ENCODE measurements at places on chromosomes 16 and 17. TPM values are rescaled to one million over a fixed set of nuclear protein-coding genes. Genes with fewer than 3 reads are reported as not detected.

DNA sequence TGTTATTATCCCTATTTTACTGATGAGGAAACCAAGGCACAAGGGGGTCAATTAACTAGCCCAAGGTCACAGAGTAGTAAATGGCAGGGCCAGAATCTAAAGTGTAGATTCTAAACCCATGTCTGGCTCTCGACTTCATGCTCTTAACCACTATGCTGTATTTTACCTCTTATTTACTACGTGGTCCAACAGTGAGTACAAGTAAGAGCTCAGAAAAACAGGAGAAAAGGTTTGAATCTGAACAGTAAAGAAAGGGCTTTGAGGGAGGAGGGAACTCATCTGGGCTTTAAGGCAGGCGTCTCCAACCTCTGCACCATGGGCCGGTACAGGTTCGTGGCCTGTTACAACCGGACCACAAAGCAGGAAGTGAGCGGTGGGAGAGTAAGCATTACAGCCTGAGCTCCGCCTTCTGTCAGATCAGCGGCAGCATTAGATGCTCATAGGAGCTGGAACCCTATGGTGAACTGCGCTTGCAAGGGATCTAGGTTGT is 62.9 kb downstream of the SMURF2 start:
- no peak for DNase-seq

- no peak for DNase-seq
Observed at GRCh38 chr17:42704490-42704836, 22.1 kb downstream of the CNTNAP1 start.

Gene SPN
- 2.5 TPM for polyA plus RNA-seq

- DNase-seq, result no peak
Observed at GRCh38 chr17:49998836-49999511, 4.0 kb upstream of the DLX3 start.

GRCh38 chr16:56279132-56279531 is 87.8 kb downstream of the GNAO1 start:
- no peak for DNase-seq

Gene CYTH1
- polyA plus RNA-seq, result 23.9 TPM

DNA sequence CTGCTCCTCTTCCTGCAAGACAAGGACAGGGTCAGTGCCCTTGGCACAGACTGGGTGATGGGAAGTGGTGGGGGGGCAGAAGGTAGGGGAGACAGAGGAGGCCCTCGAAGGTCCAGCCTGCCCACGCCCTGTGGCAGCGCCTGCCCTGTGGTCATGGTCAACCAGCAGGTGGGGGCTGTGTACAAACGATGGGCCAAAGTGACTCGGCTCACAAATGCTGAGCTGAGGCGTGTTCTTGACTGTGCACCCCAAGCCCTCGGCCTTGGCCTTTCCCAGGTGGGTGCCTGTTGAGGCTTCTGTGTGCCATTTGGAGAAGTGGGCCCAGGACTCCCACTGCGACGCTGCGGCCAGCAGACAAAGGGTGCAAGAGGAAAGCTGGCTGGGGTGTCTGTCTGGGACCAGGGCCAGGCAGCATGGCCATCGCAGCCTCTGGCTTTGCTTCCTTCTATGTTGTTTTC is 22.6 kb downstream of the MXRA7 start:
- DNase-seq, result no peak

- peak; percentile 59 for DNase-seq
Observed at GRCh38 chr16:49158029-49158642, 123.5 kb downstream of the CBLN1 start.

- DNase-seq, result no peak
Observed at GRCh38 chr17:34291721-34292348, 6.3 kb downstream of the CCL11 start.

Gene TBC1D3I
- polyA plus RNA-seq, result 1.5 TPM

DNA sequence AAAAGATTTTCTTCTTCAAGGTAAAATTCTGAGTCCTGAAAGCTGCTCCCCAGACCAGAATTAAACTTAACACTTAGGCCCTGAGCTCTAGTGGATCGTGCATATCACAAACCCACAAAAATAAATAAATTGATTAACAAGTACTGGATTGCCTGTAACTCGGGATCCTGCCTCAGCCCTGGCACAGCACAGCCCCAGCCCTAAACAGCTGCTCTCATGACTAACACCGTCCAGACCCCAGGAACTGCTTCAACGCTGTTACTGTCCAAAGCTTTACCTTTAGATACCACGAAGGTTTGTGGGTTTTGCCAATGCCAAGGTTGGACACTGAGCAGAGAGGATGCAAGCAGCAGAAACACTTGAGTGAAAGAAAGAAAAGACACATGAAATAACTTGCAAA is 172.5 kb downstream of the COPRS start:
- no peak for DNase-seq

DNA sequence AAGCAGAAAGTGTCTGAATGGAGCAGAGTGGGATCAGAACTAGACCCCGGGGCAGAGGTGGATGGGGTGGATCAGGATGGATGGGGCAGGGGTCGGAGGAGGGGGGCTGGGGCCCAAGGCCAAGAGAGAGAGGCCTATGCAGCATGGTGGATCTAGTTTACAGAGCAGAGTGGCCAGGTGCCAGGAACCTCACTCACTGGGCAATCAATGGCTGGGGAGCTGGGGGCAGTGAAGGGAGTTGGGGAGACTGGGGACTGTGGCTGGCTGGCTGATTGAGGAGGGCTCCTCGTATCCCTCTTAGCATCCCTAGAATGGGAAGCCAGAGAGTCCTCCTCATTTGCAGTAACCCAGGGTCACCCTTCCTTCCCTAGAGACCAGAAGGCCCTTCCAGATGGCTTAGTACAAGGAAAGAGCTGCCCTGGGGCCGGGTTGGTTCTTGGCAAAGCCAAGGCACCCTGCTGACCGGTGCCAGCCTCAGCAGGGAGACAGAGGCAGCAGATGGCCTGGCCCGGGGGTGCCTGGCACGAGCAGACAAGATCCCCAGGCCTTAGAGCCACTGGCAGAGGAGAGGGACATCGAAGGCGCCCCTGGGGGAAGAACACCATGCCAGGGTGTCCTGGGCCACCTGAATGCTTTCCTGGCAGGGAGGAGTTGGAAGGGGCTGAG is 36.8 kb downstream of the SRCIN1 start:
- DNase-seq, result no peak

DNA sequence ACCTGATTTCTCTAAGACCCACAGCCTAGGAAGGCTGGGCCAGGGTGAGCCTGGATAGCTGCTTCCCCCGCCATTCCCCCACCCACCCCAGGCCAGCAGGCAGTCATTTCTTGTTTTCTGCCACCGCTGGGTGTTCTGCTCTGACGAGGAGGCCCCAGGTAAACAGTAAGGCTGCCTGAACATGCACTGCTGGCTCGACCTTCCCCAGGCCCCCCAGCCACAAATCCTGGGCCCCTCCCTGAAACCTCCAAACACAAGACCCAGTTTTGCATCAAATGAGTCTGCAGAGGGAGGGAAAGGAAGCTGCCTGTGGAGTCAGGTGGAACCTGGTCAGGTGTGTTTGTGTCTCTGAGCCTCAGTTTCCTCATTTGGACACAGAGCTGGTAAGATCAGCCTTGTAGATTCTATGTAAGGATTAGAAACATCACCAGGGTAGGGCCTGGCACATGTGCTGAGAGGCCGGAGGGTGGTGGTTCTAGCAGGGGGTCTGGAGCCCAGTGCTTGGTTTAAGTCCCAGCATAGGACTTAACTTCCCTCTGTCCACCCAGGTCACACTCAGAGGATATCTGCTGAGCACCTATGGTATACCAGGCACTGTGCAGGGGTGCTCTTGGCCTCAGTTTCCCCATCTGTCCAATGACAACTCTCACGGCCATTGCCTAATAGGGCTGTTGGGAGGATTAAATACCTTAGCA is 18.9 kb upstream of the PRM1 start:
- no peak for DNase-seq

- DNase-seq, result no peak
Observed at GRCh38 chr17:58310511-58311428, 17.8 kb downstream of the TSPOAP1 start.

DNA sequence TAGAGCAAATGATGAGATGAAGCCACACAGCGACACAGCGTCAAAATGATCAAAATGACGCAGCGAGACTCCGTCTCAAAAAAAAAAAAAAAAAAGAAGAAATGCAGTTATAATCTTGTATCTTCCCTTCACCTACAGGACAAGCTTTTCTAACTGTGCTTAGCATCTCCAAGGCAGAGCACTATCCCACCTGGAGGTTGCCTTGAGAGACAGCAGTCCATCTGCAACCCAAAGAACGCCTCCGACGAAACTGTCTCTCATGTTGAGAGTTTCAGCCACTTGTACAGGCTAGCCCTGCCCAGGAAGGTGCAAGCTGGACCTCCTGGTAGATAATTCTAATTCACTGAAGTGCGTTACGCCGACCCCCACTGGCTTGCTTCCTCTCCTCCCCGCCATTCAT is 46.7 kb upstream of the GCSH start:
- DNase-seq, result no peak

Gene GGA2
- 158 TPM for polyA plus RNA-seq

Gene PRSS8
- polyA plus RNA-seq, result 77.2 TPM

GRCh38 chr16:24538756-24539294 is 541 bp upstream of the RBBP6 start:
- no peak for DNase-seq

DNA sequence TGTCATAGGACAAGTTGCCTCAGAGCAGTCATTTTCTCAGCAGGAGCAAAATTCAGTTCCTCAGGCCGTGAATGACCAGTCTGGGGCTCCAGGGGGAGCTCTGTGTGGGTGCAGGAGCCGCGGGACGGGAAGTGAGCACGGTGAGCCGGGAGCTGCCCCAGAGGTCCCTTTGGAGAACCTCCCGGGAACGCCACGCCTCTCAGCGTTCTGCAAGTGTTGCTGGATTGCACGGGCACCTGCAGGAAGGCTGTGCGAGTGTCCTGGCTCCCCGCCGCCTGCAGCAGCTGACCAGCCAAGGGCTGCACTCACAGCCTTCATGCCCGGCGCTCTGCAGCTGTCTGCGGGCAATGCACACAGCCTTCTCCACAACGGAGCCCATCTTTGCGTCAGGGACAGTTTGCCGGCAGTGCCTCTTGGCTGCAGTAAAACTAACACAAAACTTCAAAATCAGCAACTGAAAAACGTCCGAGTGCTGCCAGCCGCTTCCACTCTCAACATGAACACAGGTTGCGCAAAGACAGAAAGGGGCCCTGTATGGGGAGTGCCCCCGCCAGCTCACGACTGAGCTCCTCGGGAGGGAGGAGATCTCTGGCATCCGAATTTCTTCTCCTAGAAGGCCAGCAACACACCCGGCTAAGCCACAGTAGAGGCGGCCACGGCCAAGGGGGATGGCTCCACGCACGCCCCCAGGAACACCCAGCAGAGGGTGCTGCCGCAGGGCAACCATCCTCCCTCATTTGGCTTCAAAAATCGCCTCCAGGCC is 16.0 kb downstream of the NDUFAF8 start:
- no peak for DNase-seq

Gene RPRML
- polyA plus RNA-seq, result not detected

DNA sequence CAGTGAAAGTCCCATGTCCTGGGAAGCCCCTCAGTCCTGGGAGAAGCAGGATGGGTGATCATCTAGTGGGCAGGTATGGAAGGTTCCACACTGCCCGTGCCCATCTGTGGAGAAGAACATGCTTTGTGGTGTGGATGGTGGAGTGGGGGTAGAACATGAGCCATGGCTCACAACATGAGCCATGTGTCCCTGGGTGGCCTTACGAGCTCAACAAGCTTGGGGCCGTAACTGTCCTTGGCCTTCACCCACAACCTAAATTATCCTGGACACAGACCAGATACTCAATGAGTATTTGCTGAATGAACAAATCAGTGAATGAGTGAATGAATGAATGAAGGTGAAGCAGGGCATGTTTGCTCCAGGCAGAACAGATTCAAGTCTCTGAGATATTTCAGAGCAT is 13.5 kb downstream of the SOX8 start:
- DNase-seq, result no peak

Gene GINS2
- polyA plus RNA-seq, result 20.4 TPM

DNA sequence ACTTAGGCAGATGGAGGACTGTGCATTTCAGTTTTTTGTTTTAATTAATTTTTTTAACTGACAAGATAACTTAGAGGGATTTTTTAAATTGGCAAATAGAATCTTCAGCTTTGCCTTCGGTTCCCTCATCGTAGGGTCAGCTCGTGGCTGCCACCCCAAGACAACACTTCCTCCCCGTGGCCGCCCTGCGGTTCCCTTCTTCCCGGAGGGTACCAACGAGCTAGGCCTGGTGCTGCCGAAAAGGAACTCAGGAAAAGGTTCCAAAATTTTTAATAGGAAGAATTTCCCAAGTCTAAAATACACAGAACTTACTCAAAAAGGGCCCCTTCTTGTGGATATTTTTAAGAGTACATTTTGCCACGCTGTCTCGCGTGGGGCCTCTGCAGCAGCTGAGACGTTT is 210.4 kb upstream of the CHMP6 start:
- no peak for DNase-seq

Gene TMEM97
- polyA plus RNA-seq, result 55.8 TPM

DNA sequence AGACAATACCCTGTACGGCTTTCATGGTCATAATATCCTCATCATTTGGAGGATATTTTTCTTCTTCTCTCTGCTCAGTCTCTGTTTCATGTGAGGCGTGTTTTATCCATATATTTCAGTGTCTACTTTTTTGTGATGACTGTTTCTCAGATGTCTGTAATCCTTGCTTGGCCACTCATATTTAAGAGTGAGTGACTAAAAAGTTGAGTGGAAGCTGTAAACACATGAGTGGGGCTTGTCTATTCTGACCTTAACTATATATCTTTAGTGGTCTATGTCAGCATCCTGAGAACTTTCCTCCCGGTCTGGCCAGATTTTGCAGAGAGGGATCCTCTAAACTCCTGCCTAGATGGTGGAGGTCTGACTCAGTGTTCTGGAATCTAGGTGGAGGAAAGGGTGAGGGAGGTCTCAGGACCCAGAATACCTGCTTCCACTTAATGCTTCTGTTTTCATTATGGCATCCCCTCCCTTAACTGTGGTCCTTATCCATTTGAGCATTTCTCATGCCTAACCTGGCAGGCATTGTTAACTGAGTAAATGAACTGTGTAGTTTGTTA is 6.0 kb downstream of the DDX19B start:
- DNase-seq, result no peak

GRCh38 chr17:39306509-39307212 is 80.9 kb upstream of the STAC2 start:
- DNase-seq, result no peak

Gene HSD17B1
- polyA plus RNA-seq, result 6.2 TPM

Gene ETV4
- 25.4 TPM for polyA plus RNA-seq

DNA sequence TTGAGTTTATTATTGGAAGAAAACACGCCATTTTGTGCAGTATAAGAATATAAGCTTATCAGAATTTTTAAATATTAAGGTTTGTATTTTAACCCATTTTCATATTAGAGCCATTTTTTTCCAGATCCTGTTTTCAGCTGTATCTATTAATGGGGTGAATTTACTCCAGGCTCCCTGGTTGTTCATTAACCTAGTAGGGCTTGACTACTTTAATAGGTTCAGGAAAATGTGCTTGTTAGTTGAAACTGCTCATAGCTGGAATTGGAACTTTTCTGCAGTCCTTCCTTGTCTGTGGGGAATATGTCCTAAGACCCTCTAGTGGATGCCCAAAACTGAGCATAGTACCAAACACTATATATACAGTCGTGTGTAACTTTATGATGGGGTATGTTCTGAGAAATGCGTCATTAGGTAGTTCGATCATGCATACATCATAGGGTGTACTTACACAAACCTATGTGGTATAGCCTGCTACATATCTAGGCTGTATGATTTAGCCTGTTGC is 28.0 kb downstream of the NFAT5 start:
- DNase-seq, result no peak

- DNase-seq, result no peak
Observed at GRCh38 chr16:84234321-84235241, 5.2 kb downstream of the KCNG4 start.

Gene SLC16A13
- 2.9 TPM for polyA plus RNA-seq
